Naive thymus-derived CD4-positive, alpha-beta T cell (primary cell): ENCODE measurements at places on chromosomes 13 and 19. TPM values are rescaled to one million over a fixed set of nuclear protein-coding genes. Genes with fewer than 3 reads are reported as not detected.

OR10H3 gene
- not detected for total RNA-seq

- H3K36me3 ChIP-seq, result no peaks in the 10 kb centered on the region
- H3K27ac ChIP-seq, result no peak overlapping the region
- DNase-seq, result no peak
- H3K4me1 ChIP-seq, result peaks cover 5% of the 10 kb centered on the region
- H3K27me3 ChIP-seq, result no peaks in the 10 kb centered on the region
- no peak overlapping the region for H3K4me3 ChIP-seq
These were observed 4.8 kb upstream of the IFI30 start for GRCh38 chr19:18168673-18169381.

GRCh38 chr13:114110091-114110829 lies 22.2 kb downstream of the RASA3 start:
- H3K4me1 ChIP-seq, result peaks cover 93% of the 10 kb centered on the region
- H3K27ac ChIP-seq, result peak overlapping the region; percentile 73
- DNase-seq, result peak; percentile 54
- H3K27me3 ChIP-seq, result no peaks in the 10 kb centered on the region
- peaks cover 41% of the 10 kb centered on the region for H3K36me3 ChIP-seq

GRCh38 chr19:50870417-50871089 lies 2.7 kb upstream of the KLK2 start:
- no peak for DNase-seq
- H3K27ac ChIP-seq, result no peak overlapping the region
- no peak overlapping the region for H3K4me3 ChIP-seq
- H3K27me3 ChIP-seq, result no peaks in the 10 kb centered on the region

- H3K27me3 ChIP-seq, result no peaks in the 10 kb centered on the region
- no peak overlapping the region for H3K27ac ChIP-seq
- DNase-seq, result no peak
- H3K36me3 ChIP-seq, result no peaks in the 10 kb centered on the region
These were observed 90.7 kb downstream of the ATP8A2 start for GRCh38 chr13:25462301-25463125.
